Myocyte (in vitro differentiated cells): ENCODE measurements at places on chromosomes 12 and 14.
A peak's percentile ranks its signal among the peaks of the same experiment; 100 is the strongest.

GRCh38 chr14:51520087-51520486, 131.6 kb upstream of the FRMD6 start:
- DNase-seq: no peak

DNA sequence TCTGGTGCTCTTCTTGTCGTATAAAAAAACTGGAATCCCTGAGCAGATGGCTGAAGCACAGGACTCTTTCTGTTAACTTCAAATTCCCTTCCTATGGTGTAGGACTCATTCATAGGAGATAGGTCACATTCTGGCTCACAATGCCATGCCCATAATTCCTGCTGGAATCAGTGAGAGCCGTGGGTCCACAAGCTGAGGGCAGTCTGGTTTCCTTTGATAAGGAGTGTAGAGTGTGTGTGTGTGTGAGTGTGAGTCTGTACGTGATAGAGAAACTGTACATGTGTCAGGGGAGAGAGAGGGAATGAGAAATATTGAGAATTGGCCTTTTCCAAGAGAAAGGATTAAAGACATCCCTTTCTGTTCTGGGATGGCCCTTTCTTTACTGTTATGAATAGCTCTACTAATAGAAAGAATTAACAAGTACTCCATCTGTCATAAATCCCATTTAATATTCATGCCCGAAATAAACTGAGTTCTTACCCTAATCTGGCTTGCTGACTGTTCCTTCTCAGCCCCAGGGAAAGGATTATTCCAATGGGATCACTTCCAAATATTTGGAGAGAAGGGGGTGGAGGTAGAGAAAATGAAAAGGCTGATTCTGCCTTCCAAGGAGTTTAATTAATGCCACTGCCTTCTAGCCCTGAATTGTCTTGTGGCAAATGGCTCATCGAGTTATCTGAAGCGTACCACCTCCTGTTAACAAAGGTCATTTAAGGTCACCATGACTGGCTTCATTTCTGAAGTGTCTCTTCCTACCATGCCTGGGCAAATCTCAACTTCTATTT, 79.0 kb downstream of the TMX1 start:
- peak; percentile 79 for DNase-seq

- DNase-seq: no peak
These were observed 123.5 kb upstream of the BCL2L14 start for GRCh38 chr12:11947213-11947612.

DNA sequence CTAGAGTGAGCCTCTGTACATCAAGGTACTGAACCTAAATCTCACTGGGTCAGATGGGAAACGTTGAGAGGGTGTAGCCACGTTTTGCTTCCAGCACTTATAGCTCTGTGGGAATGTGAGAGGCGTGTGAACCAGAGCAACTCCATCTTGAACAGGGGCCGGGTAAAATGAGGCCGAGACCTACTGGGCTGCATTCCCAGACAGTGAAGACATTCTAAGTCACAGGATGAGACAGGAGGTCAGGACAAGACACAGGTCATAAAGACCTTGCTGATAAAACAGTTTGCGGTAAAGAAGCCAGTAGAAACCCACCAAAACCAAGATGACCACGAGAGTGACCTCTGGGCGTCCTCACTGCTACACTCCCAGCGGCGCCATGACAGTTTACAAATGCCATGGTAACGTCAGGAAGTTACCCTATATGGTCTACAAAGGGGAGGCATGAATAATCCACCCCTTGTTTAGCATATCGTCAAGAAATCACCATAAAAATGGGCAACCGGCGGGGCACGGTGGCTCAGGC, 63.4 kb upstream of the NCOR2 start:
- no peak for DNase-seq

DNA sequence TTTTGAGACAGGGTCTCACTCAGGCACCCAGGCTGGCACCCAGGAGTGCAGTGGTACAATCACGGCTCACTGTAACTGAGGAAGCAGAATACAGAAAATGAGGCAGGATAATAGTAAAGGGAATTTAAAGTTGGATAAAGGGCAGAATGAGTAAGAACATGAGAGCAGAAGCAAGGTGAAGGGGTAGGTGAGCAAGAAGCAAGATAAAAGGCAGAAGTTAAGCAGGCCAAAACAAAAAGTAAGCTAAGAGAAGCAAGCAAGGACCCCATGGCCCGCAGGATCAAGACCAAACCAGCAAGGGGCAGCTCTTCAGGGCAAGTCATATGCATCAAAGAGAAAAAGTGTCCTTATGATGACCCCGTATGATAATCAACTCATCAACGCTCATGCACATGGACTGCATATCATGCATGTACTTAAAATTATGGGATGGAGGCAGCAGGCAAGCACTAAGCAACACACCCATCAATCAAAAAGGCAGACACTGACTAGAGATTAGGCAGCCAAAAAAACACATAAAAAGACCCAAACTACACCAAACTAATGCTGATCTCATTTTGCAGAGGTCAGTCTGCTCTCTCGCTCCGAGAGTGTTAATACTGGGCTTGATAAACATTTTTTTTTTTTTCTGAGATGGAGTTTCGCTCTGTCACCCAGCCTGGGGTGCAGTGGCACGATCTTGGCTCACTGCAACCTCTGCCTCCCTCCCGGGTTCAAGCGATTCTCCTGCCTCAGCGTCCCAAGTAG, 11.6 kb downstream of the TIMELESS start:
- DNase-seq: no peak

- peak; percentile 45 for DNase-seq
These were observed 266.8 kb downstream of the ADAMTS20 start for GRCh38 chr12:43285159-43285598.

DNA sequence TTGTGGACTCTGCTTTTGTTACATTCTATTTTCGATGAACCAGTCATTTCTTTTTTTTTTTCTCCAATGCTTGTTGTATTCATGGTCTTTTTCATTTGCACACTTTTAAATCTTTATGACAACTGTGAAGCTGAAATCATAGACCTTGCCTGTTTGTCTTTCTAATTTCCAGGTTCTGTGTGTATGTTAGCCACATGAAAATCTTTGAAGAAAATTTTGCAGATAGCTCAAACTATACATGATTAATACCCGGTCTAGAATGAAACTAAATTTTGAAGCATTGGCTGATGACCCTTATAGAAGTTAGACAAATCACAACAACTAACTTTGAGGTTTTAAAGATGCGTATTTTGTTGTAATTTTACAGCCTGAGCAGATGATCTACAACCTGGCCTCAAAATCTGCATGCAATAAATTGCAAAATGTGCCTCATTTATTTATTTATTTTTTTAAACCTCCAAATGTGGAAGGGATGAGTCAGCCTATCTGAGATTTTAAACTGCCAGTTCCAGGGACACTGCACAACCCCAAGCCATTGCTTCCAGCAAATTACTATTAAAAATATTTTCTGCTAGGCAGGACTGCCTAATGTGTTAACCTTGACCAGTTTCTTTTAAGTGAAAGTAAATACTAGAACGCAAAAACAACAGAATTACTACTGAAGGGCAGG, 96.3 kb upstream of the NAV3 start:
- peak; percentile 40 for DNase-seq

- peak; percentile 5 for DNase-seq
These were observed 289.5 kb upstream of the E2F7 start for GRCh38 chr12:77354766-77355362.

DNA sequence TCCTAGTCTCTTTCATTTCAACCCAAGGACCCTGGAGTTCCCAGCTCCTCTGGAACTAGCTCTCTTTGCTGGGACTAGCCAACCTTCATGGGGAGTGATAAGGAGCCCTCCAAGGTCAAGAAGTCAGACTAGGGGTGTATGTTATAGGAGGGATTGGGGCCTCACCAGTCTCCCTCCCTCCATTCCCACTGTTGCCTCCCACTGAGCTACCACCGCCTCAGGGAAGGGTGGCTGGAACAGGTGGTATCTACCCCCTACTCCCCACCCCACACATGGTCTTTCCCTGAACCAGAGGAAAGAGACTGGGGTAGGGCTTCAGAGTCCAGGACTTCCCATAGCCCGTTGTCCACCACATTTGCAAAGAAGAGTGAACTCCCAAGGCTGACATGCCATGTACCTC, 2.4 kb downstream of the ERBB3 start:
- peak; percentile 49 for DNase-seq

GRCh38 chr14:51539571-51540037, 112.1 kb upstream of the FRMD6 start:
- DNase-seq: peak; percentile 83

- no peak for DNase-seq
These were observed 231.9 kb upstream of the AVPR1A start for GRCh38 chr12:63382930-63383329.

DNA sequence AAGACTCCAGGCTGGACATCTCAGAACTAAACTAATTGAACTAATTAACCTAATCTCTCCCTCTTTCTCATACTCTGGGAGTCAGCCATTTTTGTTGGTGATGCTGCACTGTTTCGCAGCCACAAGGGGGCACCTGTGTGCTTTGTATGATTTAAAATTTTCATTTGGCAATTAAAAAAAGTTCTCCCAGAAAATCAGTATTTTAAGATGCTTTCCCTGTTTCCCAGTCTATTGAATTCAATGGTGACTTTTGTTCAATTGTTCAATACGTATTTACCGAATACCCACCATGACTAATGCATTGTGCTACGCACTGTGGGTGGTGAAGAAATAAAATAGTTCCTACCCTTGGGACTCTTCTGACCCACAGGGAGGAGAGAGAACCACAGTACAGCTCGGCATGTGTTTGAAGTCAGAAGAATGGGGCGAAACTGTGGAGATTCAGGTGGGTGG, 63.7 kb downstream of the ZNF664 start:
- peak; percentile 54 for DNase-seq

DNA sequence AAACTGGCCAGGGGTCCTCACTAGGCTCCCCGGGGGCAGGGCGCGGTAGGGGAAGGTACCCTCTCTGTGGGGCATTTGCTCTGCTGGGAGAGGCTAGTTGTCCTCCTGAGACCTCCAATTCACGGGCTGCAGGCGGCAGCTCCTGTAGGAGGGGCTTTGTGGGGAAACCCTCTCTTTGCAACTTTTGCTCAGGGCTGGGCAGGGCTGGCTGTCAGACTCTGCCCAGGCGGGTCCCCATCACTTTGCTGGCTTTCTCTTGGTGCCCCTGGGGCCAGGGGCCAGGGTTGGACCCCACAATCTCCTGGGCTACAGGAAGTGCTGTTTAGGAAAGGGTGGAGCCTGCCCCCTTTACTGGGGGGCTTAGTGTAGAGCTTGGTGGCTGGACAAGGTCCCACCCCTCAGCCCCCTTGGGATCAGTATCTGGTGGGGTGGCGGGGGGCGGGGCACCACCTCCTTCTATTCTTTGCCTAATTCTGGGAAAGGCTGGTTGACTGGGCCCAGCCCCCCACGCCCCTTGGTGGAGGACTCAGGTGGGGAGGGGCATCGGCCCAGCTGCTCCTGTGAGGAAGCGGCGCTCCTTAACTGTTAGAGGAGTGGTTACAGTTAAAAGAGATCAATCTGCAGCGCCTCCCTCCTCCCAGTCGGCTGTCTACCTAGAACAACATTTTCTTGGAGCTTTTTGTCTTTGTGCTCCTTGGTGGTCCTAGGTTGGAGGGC, 918.7 kb downstream of the AACS start:
- no peak for DNase-seq
